ENCODE measurements at places on chromosomes 2 and 18. TPM values are rescaled to one million over a fixed set of nuclear protein-coding genes. Genes with fewer than 3 reads are reported as not detected.

Gene PDE11A
- total RNA-seq: 0.09 TPM

Gene PUS10
- total RNA-seq: 6.3 TPM

Gene TMEFF2
- not detected for total RNA-seq

Gene OR6B2
- not detected for total RNA-seq

Gene PAIP2B
- 2.0 TPM for total RNA-seq

Gene EFHD1
- total RNA-seq: not detected

Gene CIB4
- not detected for total RNA-seq

Gene SOCS6
- total RNA-seq: 26.8 TPM

Gene NGEF
- under 0.01 TPM for total RNA-seq

Gene UPP2
- not detected for total RNA-seq

Gene SPHKAP
- total RNA-seq: not detected

Gene TPO
- not detected for total RNA-seq

Gene BCL2
- 2.1 TPM for total RNA-seq

Gene GLI2
- 0.09 TPM for total RNA-seq

Gene PELI1
- total RNA-seq: 68.8 TPM

Gene CAPN14
- 0.09 TPM for total RNA-seq

Gene SIX2
- total RNA-seq: not detected

Gene DNAH6
- 0.09 TPM for total RNA-seq

Gene UGT1A6
- total RNA-seq: not detected

Gene OTOS
- not detected for total RNA-seq

Gene SLC5A7
- not detected for total RNA-seq

Gene LRP1B
- total RNA-seq: under 0.01 TPM

All from dermis lymphatic vessel endothelial cell (primary cell).